NCI-H1092 (cell line): ENCODE measurements at places on chromosomes 2 and 18.

DNA sequence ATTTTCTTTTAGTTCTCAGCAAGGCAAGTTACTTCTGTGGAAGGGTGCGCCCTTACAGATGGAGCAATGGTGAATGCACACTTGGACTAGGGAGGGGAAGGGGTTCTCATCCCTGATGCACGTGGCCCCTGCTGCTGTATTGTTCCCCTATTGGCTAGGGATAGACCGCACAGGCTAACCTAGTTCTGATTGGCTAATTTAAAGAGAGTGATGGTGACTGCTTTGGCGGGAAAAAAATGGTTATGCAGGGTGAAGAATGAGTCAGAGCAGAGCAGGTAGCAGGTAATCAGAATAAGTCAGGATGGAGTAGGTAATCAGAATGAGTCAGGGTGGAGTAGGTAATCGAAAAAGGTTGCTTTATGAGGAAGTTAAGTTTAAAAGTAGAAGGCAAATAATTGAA is 171.5 kb downstream of the MTCL1 start:
- DNase-seq = no peak

DNA sequence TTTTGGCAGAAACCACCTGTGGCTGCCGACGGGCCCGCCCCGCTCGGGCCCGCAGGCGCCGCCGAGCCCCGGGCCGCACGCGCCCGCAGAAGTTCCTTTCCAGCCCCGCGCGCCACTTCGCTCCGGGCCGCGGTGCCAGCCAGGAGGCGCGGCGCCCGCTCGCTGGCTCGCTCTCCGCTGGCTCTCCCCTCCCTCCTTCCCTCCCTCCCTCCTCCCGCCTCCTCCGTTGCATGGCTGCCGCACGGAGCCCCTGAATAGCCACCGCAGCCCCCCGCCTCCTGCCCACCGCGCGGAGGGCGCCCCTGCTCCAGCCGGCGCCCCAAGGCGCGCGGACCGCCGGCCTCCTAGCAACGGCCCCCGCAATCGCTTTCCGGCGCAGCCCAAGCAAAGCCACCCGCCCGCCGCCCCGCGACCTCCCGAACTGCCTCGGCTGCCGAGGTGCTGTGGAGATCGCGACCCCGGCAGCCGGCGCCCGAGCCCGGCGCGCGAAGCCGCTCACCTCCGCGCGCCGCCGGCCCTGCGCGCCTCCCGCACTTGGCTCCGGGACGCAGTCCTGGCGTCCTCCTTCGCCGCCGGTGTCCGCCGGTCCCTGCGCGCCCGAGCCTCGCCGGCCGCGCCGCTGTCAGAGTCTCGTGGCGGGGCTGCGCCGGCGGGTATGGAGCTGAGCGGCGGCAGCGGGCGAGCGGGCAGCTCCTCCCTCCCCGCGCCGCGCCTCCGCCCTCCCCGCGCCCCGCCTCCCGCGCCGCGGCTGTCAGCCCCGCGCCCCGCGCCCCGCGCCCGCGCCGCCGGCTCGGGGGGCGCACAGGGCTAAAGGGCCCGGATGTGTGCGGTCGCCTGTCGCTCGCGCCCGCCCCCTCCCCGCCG is at the start of gene ZBTB7C:
ZBTB7C (minus strand) TSS at position 657 of the 864 bp plus-strand sequence.
- peak; percentile 63 for DNase-seq

- no peak for DNase-seq
Measured at GRCh38 chr18:43961722-43962121, 684.4 kb upstream of the SYT4 start.

DNA sequence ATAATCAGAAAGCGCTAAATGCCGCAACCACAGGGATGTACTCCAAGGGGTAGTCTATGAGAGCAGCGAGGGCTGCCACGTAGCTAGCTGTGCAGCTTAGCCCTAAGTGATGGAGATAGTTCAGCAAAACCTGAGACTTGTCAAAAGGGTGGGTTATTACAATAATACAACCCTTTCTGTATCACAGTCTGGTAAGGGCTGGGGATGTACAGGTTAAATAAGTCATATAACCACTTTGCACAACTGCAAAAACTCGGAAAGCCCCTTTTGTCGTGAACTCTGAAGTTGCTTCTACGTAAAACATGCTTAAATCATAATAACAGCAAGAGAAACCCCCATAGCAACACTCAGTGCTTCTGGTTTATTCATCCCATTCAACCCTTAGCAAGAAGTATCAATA is 598.8 kb downstream of the SUCLG1 start:
- DNase-seq = no peak

DNA sequence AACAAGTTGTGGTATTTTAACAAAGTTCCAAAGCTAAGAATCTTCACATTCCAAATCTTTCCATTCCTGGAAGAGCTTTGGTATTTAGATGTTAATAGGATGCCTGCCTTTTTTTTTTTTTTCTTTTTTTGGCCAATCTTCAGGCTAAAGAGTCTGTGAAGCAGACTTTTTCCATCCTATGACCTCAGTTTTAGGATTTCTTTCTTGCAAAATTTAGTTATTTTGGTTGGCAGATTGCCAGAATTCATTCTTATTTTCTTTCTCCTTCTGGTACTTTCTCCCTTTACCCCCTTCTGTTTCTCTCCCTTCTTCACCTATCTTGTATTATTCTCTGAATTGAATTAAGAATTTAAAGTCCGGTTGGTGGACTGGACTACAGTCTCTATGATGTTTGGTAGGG is 217.8 kb upstream of the REV1 start:
- no peak for DNase-seq

DNA sequence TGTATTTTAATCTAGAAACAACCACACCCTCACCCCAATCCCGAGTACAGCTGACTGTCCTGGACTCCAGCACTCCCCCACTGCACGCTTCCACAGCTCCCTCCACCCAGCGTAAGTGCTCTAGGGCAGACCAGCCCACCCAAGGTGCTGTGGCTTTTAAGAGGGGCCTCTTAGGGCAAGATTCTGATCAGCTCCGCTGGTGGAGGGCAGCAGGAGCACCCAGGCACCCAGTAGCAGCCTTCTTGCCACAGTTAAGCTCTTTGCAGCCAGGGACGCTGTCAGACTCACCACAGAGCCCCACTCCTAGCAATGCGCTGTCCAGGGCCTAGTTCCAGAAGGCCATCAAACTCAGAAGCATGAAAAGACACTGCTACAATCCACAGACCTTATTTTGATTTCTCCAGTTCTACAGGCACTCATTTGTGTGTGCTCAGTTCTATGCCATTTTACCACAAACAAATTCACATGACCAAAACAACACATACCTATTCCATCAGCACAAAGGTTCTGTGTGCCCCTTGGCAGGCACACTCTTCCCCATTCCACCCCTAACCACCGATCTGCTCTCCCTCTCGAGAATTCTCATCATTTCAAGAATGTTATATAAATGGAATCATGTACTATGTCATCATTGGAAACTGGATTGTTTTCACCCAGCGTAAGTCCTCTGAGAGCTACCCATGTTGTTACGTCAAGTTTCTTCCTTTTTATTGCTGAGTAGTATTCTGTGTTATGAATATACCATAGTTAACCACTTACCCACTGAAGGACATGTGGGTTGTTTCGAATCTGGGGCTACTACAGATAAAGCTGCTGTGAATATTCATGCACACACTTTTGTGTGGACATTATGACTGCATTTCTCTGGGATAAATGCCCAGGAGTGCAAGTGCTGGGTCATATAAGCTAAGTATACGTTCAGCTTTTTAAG is 40.4 kb downstream of the PTPN2 start:
- no peak for DNase-seq

GRCh38 chr2:1493431-1494126 is 80.3 kb downstream of the TPO start:
- DNase-seq = no peak

- peak; percentile 46 for DNase-seq
Measured at GRCh38 chr2:232876161-232876977, 6.3 kb downstream of the SNORC start.

DNA sequence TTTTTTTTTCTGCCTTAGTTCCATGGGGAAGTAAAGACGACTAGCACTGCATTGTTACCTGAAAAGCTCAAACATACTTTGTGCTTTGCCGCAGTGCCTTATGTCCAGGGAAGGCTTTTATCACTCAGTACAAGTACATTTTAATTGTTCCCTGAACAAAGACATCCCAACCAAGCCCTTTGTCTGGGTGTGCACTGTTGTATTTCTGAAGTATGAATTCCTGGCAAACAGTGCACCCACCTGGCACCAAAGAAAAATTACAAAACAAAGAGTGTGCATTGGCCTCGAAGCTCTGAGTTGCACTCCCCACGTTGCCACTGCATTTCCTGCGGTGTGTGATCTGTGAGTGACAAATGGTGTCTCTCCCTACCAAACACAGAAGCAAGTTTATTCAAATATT is 858.5 kb upstream of the PIK3C3 start:
- DNase-seq = peak; percentile 42

GRCh38 chr2:144886862-144887261 is 366.9 kb upstream of the ZEB2 start:
- no peak for DNase-seq

- DNase-seq = no peak
Measured at GRCh38 chr2:47236503-47237215, 81.6 kb upstream of the STPG4 start.

DNA sequence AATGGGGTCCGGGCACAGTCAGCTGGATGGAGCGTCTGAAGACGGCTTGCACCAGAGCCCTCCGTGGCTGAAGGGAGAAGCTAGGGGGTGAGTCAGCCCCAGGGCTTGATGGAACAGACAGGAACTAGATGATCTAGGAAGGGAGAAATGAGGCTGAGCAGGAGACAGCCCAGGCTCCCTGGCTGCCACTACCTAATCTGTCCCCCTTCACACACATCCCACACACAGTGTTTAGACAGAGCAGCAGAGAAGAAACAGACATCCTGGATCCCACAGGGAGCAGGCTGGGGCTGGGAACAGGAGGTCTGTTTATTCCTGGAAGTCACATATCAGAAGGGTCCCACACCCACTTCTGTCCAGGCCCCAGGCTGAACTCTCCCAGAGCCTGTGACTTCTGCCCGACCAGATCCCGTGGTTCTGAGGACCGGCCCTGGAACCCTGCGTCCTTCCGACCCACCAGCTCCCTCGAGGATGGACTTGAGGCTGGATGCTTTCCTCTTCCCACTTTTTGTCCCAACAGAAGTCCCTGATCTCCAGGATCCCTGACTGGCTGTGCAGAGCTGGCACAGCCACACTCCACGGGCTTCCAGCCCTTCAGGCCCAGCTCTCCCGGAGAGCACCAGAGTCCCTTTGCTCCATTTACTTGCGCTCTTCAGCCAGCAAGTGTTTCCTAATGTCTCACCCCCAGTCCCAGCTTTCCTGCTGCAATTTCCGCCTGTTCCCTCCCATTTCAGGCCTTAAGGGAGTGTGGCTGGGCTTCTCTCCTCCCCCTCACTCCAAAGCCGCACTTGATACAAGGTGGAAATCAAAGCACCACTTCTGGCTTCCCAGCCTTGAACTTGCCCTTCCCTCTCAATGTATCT is 1.5 kb upstream of the GPBAR1 start:
- no peak for DNase-seq
